ENCODE measurements at places on chromosomes 3 and 15.

- peak; percentile 41 for DNase-seq
Measured at GRCh38 chr3:186540221-186540834, 3.9 kb downstream of the CRYGS start.

DNA sequence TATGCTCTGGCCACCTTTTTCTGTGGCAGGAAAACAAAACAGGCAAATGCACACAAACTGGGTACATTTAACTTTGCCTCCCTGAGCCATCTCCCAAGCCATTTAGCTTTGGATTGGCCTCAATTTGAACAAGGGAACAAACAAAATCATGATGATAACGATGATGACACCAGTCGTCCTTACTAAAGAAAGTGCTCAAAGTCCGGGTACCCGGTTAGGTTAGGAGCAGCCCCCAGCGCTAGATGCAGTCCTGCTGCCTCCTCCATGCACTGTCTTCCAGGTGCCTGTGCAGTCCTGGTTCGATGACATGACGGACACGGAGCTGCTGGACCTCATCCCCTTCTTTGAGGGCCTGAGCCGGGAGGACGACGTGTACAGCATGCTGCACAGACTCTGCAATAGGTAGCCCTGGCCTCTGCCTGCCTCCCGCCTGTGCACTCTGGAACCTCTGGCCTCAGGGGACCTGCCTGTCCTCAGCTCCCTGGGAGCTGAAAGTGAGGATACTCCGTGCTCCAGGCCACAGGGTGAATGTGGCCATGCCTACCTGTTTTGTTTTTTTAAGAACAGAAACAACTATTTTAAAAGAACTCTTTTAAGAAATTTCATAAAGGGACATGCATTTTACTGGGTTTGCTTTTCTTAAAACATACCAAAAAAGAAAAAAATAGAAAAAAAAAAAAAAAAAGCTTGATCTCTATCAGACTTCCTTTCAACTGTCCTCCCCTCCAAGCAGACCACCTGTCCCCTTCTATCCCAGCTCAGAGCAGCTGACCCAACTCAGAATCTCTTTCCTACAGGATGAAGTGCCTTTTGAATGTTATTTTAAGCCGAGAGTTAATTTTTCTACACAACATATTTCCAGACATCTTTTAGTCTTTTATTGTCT lies 9.9 kb upstream of the VILL start:
- no peak for DNase-seq

GRCh38 chr3:166879661-166880060 lies 500.4 kb downstream of the ZBBX start:
- DNase-seq: no peak

GRCh38 chr3:98994128-98994762 lies 92.8 kb upstream of the DCBLD2 start:
- DNase-seq: no peak

- DNase-seq: no peak
Measured at GRCh38 chr3:156802821-156803606, 23.1 kb upstream of the LEKR1 start.

DNA sequence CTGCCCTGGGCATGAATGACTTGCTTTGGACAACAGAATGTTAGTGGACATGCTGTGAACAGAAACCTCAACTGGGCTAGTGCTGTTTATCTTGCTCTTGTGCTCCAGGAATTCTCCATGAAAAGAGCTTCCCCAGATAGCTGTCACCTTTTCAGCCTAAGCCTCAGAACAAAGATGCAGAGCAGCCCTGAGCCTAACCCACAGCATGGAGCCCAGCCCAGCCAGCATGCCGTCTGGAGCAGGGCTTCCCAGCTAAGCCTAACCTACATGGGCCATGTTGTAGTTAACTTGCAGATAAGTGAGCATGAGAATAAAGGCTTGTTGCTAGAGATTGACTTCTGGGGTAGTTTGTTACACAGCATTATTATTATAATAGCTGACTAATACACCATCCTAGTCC lies 48.9 kb downstream of the SCN5A start:
- no peak for DNase-seq

GRCh38 chr3:95184038-95184437 lies 1121.2 kb downstream of the NSUN3 start:
- no peak for DNase-seq

DNA sequence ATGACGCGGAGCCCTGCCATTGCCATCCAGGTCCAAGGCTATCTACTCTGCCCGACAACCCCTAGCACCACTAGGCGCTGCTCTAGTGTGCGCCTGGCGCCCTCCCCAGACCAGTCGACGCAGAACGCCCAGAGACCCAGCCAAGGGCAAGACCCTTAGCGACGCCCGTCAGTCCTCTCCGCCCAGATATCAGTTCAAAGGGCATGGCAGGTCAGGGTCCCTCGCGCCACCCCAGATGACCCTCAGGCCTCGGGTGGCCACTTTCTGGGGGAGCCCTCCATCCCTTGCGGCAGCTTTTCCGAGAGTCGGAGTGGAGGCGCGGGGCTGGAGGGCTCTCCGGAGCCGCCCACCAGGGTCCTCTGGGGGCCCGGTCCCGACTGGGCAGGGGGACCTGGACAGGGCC lies 371 bp upstream of the CLSTN2 start:
- DNase-seq: no peak

DNA sequence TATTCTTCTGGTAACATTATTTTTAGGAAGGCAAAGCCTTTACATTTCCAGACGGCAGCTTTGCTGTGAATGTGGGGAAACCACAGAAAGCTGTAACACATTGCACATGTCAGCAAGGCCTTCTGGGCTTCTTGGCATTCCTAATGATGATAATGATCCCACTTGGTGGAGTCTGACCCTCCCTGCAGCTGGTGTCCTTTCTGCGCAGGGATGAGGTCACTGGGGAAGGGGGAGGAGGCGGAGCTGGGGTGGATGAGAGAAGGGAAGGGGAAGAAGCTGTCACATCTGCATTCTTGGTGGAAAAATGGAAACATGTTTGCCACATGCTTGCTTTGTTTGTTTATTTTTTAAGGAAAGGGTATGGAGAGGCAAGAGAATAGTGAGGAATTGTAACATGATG lies 68.6 kb downstream of the FILIP1L start:
- DNase-seq: no peak

- no peak for DNase-seq
Measured at GRCh38 chr3:122952520-122952919, 75.0 kb downstream of the SEMA5B start.

DNA sequence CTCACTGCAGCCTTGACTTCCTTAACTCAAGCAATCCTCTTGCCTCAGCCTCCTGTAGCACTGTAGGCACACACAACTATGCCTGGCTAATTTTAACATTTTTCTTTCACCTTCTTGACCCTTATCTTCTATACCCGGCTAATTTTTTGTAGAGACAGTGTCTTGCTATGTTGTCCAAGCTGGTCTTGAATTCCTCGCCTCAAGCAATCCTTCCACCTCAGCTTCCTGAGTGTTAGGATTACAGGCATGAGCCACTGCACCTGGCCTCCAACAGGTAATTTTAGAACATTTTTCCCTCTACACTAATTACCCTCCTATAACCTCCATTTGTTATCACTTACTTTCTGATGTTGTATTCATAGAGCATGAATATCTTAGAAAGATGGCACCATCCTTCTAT lies 60.3 kb downstream of the SPG11 start:
- no peak for DNase-seq

DNA sequence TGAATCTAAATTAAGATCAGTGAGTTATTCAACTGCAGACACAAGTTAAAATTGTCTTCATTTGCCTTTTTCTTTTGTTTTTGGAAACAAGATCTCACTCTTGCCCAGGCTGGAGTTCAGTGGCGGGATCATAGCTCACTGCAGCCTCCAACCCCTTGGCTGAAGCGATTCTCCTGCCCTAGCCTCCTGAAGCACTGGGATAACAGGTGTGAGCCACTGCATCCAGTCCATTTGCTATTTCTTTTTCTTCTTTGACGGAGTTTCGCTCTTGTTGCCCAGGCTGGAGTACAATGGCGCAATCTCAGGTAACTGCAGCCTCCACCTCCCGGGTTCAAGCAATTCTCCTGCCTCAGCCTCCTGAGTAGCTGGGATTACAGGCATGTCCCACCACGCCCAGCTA lies 10.3 kb downstream of the RNF168 start:
- no peak for DNase-seq

DNA sequence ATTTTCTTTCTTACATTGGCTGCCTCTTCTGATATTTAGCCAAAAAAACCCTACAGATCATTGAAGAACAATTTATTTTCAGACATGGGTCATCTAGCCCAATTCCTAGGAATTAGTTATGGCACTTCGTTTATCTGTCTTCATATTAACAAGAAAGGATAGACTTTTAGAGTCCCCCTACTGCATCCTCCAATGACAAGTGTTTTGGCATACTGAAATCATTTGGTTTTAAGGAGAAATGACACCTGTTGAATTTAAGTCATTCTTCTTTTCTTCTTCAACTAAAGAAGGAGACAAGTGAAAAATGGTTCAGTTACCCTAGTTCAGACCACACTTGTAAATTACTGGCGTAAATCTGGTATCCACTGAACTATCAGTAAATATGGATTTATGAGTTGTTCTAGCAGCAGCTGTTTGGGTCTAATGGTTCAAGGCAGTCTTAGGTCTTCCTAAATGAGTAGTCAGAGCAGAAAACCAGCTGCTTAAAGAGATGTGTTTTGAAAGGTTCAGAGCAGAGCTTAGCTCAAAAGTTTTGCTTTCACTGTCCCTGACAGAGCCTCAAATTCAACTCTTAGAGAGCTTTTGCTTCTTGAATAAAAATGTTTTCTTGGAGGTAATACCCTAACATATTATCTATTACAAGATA lies 5.6 kb downstream of the VGLL3 start:
- DNase-seq: no peak

DNA sequence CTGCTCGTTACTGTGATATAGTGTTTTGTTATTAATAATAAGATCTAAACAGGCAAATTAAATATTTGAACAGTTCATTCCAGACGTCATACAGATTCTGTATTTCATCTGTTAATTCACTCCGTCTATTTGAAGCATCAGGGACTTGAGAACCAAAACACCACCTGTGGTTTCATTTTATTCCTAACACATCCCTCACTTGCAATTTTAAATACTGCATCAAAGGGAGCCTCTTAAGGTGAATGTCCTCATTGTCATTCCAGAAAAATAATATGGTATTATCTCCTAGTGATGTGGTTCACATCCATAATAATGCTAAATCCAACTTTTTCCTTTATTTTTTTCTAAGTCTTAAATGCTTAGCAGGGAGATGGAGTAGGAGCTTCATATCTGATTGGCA lies 1390.9 kb upstream of the CADM2 start:
- DNase-seq: no peak

DNA sequence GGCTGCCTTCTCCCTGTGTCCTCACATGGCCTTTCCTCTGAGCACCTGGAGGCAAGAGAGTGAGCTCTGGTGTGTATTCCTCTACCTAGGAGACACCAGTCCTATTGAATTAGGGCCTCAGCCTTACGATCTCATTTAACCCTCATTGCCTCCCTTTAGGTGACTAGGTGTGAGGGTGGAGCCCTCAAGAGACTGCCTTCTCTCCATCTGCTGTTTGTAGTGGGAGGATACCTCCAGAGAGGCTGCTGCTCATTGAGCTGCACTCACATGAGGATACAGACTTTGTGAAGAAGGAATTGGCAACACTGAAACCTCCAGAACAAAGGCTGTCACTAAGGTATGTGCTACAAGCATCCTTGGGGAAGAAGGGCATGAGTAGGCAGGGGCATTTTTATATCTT lies at the start of gene CCR8:
Gene CCR8, plus strand, starts transcription at position 217 of the 400 bp plus-strand sequence. CDS start 2,623 bp downstream, outside the sequence.
- DNase-seq: no peak

DNA sequence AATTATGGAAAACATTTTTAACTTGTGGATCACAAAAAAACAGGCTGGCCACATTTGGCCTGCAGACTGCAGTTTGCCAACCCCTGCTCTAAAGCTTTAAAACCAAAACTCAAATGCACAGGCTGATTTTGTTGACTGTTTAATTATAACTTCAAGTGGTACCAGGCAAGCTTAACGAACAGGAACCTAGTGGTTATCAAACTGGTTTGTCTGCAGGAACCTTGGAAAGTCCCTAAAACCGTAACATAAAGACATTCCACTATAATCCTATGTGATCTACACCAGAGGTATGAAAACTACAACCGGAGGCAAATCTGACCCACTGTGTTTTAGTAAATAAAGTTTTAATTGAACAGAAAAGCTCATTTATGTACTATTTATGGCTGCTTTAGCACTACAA lies 52.4 kb downstream of the TBL1XR1 start:
- no peak for DNase-seq

DNA sequence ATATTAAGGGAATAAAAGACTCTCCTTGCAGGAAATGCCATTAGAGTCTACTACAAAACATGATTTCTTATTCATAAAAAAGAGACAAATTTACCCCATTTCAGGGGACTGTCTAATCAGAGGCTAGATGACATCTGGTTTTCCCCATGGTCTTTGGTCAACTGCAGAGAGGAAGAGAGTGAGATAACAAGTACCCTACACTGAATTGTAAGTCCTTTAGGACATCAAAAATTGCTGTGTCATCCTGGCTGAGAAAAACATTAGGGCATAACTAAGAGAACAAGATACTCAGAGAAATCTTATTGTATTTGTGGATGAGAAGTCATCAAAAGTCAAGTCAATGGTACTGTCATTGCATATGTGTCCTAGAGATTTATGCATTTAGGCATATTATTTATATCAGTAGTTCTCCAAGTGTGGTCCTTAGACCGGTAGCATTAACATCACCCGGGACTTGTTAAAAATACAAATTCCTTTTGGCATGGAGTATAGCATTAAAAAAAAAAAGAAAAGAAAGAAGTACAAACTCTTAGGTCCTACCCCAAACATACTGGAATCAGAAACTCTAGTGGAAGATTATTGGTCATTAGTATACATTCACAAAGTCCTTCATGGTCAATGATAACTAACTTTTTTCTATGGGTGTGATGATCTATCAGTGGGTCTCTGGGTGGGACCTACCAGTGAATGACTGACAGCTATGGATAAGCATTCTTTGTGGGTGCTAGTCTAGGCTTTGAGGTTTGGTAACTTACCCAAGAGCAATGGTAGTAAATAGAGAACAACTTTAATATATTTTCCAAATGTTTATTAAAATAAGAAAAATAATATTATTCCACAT lies 29.0 kb upstream of the TBC1D5 start:
- no peak for DNase-seq

- DNase-seq: no peak
Measured at GRCh38 chr3:119809249-119810017, 27.5 kb downstream of the NR1I2 start.

All from stimulated activated CD8-positive, alpha-beta memory T cell treated with anti-CD3 and anti-CD28 coated beads, Interleukin-2, amount 100 ng/mL, for 48 hours (primary cell).